NB4 (cell line): ENCODE measurements at places on chromosomes 2 and 18.

DNA sequence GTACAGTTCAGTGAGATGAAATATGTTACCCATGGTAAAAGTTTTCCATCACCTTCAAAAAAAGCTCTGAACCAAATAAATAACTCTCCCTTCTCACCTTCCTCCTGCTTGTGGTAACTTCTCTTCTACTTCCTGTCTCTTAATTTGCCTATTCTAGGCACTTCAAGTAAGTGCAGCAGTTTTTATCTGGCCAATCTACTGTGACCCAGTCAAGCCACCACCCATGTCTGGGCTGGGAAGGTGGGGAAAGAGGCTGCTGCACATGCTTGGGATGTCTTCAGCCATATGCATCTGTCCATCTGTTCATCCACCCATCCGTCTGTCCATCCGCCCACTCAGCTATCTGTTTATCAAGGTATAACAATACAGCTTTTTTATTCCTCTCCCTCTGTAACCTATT lies 31.6 kb downstream of the ZNF532 start:
- no peak for DNase-seq

GRCh38 chr18:10036479-10036878 lies 122.7 kb downstream of the VAPA start:
- no peak for DNase-seq

GRCh38 chr2:20602803-20603202 lies 48.1 kb downstream of the HS1BP3 start:
- no peak for DNase-seq

- no peak for DNase-seq
These were observed 61.1 kb upstream of the RPL31 start for GRCh38 chr2:100940766-100941645.

DNA sequence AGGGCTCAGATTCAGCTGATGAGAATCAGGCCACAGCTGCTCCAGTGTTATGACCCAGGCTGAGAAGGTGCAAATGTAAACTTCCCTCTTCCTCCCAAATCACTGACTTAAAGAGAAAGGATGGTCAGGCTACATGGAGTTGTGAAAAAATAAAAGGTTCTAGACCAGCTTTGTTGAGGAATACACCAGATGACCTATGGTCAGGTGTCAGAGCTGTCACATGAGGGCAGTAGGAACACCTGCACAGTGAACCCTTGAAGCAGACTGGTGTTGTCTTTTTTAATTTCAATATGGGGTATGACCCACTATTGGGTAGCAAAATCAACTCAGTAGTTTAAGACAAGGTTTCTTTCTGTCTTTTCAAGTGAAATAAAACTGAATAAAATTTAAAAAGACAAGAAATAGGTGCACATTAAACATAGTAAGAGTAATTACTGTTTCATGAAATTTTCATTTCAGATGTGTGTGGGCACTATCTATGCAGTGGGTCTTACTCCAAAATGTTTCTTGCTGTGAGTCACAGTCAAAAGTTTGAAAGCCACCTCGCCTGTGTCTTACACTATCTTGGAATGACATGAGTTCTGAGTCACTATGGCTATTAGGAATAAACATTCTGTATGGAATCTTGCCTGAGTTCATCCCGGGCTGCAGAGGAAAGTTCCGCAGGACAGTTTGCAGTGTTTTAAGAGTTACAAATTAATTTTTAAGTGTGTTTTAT lies 83.6 kb downstream of the ACVR1 start:
- DNase-seq: no peak

GRCh38 chr2:101580528-101580927 lies 105.6 kb upstream of the RFX8 start:
- no peak for DNase-seq

GRCh38 chr2:152607793-152608300 lies 109.4 kb downstream of the PRPF40A start:
- no peak for DNase-seq

DNA sequence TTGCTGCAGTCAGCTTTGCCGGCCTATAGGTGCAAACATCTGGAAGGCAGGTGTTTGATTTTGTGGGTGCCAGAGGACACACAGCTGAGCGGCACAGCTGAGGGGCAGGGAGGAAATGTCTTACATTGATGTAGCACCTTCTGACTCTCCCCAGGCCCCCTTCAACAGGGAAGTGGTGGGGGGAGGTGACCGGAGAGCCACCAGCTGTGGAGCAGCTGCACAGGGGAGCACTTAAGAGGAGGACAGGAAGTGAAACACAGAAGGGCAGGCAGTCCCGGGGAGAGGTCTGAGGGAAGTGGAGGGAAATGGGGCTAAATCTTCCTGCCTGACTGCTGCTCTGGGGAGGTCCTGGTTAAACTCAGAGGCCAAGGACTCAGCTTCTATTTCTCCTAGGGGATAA lies 409.1 kb downstream of the TNS1 start:
- DNase-seq: peak; percentile 32

DNA sequence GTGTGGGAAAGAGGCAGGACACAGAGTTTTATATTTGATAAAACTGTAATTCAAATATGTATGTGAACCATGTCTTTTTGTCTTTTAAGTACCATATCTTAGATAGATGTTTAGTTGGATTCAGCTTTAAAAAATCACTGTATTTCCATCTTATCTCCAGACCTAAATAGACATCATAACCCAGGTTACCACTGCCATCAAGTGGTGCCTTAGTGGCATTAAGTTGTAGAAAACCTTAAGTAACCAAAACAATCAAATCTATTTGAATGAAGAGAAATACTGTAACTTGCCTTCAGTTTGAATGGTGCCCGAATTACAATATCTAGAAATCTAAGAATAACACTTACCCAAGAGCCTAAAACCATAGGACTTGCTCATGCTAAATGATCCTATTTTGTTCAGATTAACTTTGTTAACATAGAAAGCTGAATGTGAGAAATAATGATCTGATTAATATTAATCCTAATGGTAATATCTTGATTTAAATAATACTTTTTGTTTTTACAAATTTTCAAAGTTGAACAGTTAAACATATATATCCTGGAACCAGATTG lies 92.5 kb upstream of the MAP2 start:
- peak; percentile 60 for DNase-seq

DNA sequence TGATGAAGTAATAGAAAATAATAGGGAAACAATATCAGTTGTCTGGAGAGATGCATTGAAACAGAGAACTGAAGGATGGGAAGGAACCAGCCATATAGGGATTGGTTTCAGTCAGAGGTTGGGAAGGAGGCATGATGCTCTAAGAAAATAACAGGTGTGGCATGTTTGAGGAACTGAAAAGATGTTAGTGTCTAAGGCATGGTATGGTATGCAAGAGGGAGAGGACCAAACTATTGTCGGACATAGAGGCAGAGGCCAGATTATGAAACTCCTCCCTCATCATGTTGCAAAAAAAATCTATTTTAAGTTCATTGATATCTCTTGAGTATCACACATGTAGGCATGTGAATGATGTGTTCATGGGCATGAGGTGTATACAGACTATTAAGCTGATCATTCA lies 48.9 kb upstream of the EMILIN2 start:
- no peak for DNase-seq

DNA sequence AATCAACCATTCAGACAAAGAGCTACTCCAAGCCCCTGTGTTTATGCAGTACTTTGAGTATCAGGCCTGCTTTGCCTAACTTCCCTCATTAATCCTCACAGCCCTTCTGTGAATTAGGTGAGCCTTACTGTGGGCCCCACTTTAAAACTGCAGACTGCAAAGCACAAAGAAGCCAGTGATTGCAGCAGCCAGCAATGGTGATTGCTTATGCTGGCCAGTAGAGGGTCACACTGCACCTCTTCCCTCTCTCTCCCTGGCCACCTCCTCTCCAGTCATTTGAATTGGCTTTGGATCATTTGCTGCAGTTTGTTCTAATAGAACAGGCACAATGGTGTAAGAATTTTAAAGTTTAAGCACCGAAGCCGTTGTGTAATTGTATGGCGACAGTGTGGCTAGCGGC lies 229.9 kb downstream of the AGPS start:
- DNase-seq: peak; percentile 93

- no peak for DNase-seq
These were observed 37.9 kb downstream of the INHBB start for GRCh38 chr2:120383631-120384340.

DNA sequence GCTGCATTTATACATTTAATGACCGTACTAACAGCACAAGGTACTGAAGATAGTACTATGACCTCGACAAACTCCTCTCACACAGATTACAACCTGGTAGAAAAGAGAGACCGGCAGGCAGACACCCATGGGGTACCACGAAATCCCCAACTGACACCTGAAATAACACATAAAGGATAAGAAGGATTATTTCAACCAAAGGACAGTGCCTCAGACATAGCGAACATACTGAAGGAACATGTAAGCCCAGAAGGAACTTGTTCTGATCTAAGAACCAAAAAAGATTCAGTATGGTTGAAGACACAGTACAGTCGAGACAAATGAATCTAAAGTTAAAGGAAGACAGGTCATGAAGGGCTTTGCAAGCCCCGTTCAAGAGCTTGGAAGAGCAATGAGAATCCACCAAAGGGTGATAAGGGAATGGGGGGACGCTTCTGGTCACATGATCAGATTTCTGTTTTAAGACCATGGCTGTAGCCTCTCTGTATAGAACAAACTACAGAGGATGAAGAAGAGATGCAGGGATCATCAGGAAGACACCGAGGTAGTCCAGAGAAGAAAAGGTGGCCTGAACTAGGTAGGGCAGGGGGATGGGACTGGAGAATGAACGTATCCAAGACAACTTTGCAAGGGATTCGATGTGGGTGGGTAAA lies 902 bp downstream of the MCFD2 start:
- peak; percentile 20 for DNase-seq

DNA sequence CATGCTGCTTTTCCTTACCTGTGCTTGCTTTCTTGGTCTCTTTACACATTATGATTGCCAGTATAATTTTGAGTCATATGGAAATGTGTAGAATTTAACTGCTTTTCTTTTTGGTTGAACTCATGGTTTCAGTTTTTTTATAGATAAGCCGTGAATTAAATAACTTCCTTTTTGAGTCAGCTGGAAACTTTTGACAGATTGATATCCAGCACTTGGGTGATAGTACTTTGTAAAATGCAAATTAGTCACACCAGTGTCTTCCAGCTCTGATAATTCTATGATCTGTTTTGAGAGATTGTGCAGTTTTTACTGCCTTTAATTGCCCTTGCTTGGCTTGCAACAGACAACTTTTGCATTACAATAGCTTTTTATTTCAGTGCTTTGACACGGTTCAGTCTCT lies 86.4 kb downstream of the NCOA1 start:
- no peak for DNase-seq

DNA sequence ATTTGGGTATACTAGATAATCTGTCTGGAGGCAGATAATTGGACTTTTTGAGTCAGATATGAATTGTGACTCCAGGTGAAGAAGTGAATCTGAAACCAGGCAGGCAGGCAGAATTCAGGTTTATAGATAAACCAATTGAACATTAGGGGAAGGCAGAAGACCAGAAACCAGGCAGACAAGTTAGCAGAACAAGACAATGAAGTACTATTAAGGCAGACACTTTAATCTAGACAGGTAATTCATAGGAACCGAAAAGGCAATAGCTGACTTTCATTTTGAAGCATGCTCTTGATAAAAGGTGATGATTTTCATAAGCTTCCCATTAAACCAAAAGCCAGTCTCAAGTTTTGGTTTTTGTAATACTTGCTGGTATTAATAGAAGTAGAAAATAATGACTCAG lies 19.3 kb upstream of the SLC4A10 start:
- DNase-seq: no peak

GRCh38 chr18:68438983-68439382 lies 275.9 kb downstream of the TMX3 start:
- DNase-seq: no peak

DNA sequence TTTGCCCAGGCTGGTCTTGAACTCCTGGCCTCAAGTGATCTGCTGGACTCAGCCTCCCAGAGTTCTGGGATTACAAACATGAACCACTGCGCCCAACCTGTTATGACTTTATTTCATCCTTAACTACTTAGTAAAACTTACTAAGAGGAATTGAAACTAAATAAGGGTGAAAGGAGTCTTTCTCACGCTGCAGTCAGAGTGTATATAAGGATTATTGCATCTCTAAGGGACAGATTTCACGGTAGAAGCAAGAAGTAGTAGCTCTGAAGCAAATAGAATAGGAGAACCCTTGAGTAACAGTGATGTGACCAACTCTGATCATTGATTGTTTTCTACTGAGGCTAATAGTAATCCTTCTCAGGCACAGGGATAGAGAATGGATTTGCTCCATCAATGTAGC lies 960.1 kb downstream of the CPS1 start:
- no peak for DNase-seq

GRCh38 chr2:163610817-163611556 lies 124.8 kb downstream of the FIGN start:
- DNase-seq: peak; percentile 40

DNA sequence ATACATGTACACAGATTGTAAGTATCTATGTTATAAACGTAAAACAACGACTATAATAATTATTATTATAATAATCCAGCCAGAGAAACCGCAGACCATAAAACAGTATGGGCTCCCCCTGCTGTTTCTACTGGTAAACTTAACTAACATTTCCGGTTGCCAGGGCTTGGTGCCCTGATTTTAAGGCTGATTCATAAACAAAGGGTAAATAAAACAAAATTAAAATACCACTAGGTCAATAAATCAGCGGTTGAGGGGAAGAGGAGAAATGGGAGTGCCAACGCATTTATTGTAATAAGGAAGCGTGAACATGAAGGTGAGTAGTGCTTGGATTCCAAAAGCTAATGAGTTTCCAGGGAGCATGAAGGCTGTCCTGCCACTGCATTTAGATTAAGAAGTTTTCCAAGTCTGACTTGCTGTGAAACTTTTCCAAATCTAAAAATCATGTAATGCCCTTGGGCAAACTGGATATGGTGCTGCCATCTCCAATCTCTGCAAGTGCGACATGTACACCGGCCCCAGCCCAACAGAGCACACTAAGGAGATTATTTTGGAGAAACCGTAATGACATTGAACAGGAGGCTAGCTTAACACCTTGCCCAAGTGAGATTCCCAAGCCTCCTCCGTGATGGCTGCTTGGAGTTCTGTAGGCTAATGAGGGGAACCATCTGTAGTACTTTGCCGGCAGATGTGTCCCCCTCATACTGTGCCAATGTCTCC lies 50.7 kb upstream of the HNRNPA3 start:
- peak; percentile 45 for DNase-seq

DNA sequence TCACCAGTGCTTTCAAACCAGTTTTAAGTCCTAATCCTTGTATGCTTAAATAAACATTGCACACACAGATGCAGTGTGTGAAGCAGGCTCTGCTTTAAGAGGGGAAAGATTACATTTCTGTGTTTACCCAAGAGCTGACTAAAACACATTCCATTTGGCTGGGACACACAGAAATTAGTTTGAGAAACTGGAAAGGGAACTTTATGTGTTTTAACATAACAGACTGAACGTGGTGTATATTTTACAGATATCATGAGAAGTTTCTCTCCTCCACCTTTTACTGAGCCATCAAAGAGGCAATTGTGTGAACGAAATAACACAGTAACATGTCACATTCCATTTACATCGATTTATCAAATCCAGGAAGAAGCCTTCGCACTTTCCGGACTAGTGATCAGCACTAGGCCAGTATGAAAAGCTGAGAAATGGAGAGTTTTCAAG lies 121.8 kb downstream of the MAIP1 start:
- no peak for DNase-seq

- peak; percentile 6 for DNase-seq
These were observed 353.9 kb upstream of the SPHKAP start for GRCh38 chr2:228535396-228535795.
